ENCODE measurements at places on chromosomes 1 and 21. TPM values are rescaled to one million over a fixed set of nuclear protein-coding genes. Genes with fewer than 3 reads are reported as not detected.

ANKRD35 gene
- 7.9 TPM for total RNA-seq

HSD3B1 gene
- total RNA-seq: not detected

RNU1-4 gene
- total RNA-seq: 9,721 TPM

S100A7 gene
- total RNA-seq: not detected

ZNF683 gene
- total RNA-seq: not detected

OR2T11 gene
- 0.38 TPM for total RNA-seq

FAM72D gene
- total RNA-seq: 0.23 TPM

OR2T33 gene
- not detected for total RNA-seq

OR2T29 gene
- 0.50 TPM for total RNA-seq

ZBTB8A gene
- 3.9 TPM for total RNA-seq

RAB7B gene
- total RNA-seq: 1.0 TPM

CD5L gene
- not detected for total RNA-seq

IQCC gene
- 4.5 TPM for total RNA-seq

FUCA1 gene
- total RNA-seq: 10.2 TPM

GRCh38 chr1:184362876-184363275 lies 24.0 kb upstream of the C1orf21 start:
- no peak for DNase-seq

DNA sequence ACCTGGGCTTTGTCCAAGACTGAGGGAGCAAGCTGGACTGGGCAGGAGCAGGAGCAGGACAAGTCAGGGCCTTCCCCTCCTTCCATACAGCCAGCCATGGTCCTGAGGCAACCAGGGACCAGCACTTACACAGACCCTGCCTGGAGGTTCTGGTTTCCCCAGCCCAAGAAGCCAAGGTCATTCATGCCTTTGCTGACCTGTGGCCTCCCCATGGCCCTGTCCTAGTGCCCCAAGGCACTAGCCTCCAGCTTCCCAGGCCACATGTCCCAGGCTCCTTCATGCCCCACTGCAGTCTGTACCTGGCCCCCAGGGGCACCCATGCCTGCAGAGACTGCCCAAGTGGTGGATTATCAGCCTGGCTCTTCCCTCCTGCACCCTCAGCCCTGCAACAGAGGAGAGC lies 243.9 kb downstream of the TOMM20 start:
- DNase-seq: no peak

- no peak for DNase-seq
Measured at GRCh38 chr1:212628046-212628445, 19.5 kb downstream of the ATF3 start.

- no peak for DNase-seq
Measured at GRCh38 chr21:29182691-29183092, 52.2 kb downstream of the MAP3K7CL start.

GRCh38 chr1:90045853-90046563 lies 51.1 kb downstream of the ZNF326 start:
- DNase-seq: no peak

- DNase-seq: no peak
Measured at GRCh38 chr1:14572861-14573260, 25.6 kb upstream of the KAZN start.

DNA sequence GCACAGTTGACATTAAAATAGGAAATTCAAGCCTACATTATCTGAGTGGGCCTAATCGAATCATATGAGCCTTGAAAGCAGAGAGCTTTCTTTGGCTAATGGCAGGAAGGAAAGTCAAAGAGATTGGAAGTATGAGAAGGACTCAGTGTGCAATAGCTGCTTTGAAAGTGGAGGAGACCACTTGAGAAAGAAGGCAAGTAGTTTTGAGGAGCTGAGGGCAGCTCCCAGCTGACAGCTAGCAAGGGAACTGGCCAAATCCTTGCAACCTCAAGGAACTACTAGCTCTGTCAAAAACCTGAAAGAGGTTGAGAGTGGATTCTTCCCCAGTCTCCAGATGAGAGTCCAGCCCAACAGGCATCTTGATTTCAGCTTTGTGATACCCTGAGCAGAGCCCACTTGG lies 149.0 kb upstream of the CACYBP start:
- DNase-seq: no peak

GRCh38 chr1:42422737-42423136 lies 33.1 kb downstream of the ZMYND12 start:
- DNase-seq: no peak

- DNase-seq: no peak
Measured at GRCh38 chr1:240093120-240093961, 1.7 kb downstream of the FMN2 start.

GRCh38 chr1:46520063-46520911 lies 30.7 kb downstream of the DMBX1 start:
- no peak for DNase-seq

DNA sequence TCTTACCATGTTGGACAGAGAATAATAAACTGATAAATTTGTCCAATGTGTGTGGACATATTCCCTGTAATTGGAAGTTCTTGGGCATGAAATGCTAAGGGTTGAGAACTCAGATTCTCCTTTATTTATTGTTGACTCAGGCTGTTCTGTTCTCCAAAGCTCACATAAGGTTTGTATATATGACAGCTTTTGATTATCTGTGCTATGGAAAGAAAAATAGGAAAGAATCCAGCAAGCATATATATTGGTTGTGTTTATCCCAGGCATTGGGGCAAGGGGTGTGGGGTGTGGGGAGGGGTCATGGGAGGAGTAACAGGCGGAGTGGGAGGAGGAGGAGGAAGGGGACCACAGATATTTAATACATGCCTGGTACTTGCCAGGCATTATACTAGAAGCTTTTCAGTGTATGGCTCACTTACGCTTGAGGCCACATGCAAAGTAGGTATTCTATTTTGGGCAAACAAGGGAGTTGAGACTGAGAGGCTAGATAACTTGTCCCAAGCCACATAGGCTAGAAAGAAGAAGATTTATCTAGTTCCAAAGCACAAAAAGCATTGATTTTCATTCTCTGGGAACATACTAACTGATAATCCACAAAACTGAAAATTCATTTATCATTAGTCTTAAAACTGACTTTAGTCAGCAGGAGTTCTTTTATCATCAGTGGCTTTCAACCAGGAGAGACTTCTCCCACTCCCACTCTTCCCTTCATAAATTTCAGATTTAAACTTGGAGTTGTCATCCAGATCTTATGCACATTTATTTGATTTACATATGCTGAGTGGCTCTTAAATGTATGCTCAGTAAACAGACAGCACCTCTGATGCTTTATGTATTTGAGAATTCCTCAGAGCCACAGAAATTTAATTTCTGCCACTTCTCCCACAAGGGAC lies 27.2 kb downstream of the NGF start:
- DNase-seq: no peak

- no peak for DNase-seq
Measured at GRCh38 chr1:152029144-152029928, 7.5 kb downstream of the S100A11 start.

GRCh38 chr1:115300087-115300876 lies 37.8 kb downstream of the NGF start:
- no peak for DNase-seq

- DNase-seq: no peak
Measured at GRCh38 chr21:21606041-21606440, 607.8 kb downstream of the NCAM2 start.

DNA sequence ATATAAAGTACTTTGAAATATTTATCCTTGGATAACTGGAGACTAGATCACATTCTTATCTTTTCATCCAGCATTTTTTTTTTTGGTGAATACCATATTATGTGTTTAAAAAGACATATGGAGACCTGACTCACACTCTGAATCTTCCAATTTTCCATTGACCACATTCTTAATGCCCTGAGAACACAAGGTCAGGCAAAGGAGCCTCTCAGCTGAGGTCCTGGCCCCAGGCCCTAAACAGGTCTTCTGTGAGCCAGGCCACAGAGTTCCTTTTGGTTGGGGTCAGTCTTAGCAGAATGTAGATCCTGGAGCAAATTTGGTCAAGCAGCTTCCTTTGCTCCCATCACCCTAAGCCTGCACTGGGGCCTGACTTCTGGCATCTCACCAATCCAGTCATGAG lies 390.1 kb upstream of the ST6GALNAC5 start:
- no peak for DNase-seq

- DNase-seq: no peak
Measured at GRCh38 chr21:37566790-37567615, 200.4 kb downstream of the DYRK1A start.

DNA sequence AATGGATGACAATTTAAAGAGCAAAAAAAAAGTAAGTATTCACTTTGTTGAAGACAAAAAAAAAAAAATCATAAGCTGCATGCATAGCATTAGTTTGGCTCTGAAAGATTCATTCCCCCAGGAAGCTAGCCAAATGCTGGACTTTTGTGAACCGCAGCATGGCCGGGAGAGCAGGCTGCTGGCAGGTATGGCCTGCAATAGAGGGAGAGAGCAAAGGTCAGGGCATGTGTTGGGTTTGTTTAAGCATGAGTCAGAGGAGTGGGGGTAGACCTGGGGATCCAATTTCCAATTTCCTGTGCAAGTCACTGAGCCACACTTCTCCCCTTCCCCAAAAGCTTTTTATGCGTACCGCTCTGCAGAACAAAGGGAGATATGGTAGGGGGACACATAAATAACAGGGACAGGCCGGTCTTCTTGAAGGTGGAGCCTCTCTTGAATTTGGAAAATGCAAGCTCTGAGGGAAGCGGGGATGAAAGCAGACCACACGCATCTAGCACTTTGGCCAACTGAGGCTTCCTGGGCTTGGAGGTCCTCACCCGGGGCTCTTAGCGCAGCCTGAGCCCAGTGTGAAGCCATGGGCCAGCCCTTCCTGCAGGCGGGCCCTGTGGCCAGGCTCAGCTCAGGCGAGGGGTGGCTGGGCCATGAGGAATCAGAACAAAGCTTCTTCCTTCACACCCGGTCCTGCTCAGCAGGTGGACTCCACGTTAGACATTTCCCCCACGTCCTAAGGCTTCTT lies 171.1 kb downstream of the TOMM20 start:
- DNase-seq: no peak

- no peak for DNase-seq
Measured at GRCh38 chr1:214427871-214428277, 123.5 kb downstream of the PTPN14 start.

DNA sequence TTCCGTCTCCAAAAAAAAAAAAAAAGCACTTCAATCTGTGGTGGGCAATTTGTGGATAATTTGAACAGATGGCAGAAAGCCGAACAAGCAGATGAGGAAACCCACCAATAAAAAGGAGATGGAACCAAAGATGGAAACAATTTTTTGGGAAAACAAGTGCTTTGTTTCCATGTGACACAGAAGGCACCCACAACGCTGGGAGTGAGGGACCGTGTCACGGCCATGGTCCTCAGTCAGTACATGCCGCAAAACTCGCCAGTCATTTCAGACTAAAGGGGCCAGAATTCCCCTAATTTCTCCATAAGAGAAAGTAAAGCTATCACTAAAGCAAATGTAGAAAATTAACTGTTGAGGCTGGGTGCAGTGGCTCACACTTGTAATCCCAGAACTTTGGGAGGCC lies 5.0 kb downstream of the CCNL2 start:
- no peak for DNase-seq

DNA sequence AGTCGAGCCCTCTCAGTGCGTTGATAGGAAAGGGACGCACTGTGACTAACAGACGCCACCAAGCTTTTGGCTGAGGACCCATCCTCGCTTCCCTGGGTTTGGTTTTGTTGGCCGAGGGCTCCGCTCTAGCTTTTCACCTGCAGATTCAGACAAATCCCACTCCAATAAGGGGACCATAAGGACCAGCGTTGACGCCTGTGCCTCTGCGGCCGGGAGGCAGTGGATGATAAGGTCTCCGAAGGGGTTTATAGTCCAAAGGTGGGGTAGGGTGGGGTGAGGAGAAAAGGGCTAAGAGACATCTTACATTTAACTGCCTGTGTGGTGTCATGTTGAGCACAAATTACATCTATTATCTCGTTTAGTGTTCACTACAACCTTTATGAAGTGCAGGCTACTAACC lies 760 bp downstream of the PEX14 start:
- DNase-seq: no peak

DNA sequence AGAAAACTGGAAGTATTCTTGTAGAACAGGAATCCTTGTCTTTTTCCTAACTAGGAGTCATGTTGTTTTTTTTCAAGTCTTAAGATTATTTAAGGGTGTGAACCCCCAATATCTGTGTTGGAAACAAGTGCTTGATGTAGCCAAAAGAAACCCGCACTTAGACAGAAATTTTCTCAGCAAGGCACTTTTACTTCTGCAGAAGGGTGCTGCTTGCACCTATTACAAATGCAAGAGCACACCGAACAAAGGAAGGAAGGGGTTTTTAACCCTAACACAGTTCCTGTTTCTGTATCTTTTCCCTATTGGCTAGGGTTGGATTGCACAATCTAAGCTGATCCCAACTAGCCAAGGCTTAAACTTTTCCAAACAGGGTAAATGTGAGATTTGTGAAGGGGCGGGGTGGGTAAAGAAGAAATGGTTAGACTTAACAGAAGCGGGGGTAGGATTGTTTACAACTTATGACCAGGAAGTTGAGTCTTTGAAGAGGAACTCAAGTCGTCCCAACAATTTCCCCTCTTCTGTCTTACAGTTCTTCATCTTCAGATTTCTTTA lies 75.1 kb downstream of the ZFYVE9 start:
- no peak for DNase-seq

- DNase-seq: peak; percentile 8
Measured at GRCh38 chr1:55826381-55827080, 611.4 kb upstream of the USP24 start.
